ENCODE measurements at places on chromosomes 16 and 17. TPM values are rescaled to one million over a fixed set of nuclear protein-coding genes. Genes with fewer than 3 reads are reported as not detected.

GRCh38 chr17:41507315-41507880 is 2.0 kb upstream of the KRT13 start:
- no peaks in the 10 kb centered on the region for H3K4me1 ChIP-seq
- no peaks in the 10 kb centered on the region for H3K36me3 ChIP-seq
- no peak for DNase-seq
- H3K27ac ChIP-seq = no peak overlapping the region
- H3K4me3 ChIP-seq = no peak overlapping the region

CTRB2 gene
- not detected for total RNA-seq

TM4SF5 gene
- total RNA-seq = 0.55 TPM

DNA sequence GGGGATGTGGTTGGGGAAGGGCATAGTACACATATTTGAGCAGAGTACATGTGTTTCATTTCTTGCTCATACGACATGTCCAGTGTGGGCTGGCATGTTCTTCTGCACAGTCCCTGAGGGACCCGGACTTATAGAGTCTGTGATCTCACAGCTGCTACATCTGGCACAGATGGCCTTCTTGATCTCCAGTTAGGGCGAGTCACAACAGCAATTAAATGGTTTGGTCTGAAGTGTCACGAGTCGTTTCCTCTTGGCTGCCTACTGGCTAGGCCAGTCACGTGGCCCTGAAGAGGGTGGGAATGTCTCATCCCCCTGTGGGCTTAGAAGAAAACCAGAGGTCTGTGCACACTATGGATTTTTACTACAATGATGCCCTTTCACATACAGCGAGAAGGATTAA is 443.6 kb downstream of the WWOX start:
- DNase-seq = no peak
- no peaks in the 10 kb centered on the region for H3K36me3 ChIP-seq
- H3K27ac ChIP-seq = no peak overlapping the region
- no peaks in the 10 kb centered on the region for H3K27me3 ChIP-seq

CCDC92B gene
- total RNA-seq = not detected

- no peaks in the 10 kb centered on the region for H3K36me3 ChIP-seq
- H3K4me3 ChIP-seq = no peak overlapping the region
- DNase-seq = no peak
- H3K27me3 ChIP-seq = peaks cover 53% of the 10 kb centered on the region
- peaks cover 7% of the 10 kb centered on the region for H3K4me1 ChIP-seq
Measured at GRCh38 chr16:167122-167690, 1.4 kb downstream of the HBM start.

All from adrenal gland (tissue), 19 donors.